ENCODE measurements at places on chromosomes 7 and 10. TPM values are rescaled to one million over a fixed set of nuclear protein-coding genes. Genes with fewer than 3 reads are reported as not detected.
A peak's percentile ranks its signal among the peaks of the same experiment; 100 is the strongest.

FAM180A gene
- total RNA-seq: not detected

LZTS2 gene
- 10.4 TPM for total RNA-seq

- no peak overlapping the region for H3K4me3 ChIP-seq
- peaks cover 1% of the 10 kb centered on the region for H3K4me1 ChIP-seq
- no peak for DNase-seq
These were observed 59.2 kb downstream of the ANLN start for GRCh38 chr7:36448781-36449379.

- no peak overlapping the region for H3K4me3 ChIP-seq
- no peaks in the 10 kb centered on the region for H3K27me3 ChIP-seq
- DNase-seq: no peak
- no peaks in the 10 kb centered on the region for H3K4me1 ChIP-seq
These were observed 146.4 kb downstream of the ZNF248 start for GRCh38 chr10:37710831-37711616.

DNA sequence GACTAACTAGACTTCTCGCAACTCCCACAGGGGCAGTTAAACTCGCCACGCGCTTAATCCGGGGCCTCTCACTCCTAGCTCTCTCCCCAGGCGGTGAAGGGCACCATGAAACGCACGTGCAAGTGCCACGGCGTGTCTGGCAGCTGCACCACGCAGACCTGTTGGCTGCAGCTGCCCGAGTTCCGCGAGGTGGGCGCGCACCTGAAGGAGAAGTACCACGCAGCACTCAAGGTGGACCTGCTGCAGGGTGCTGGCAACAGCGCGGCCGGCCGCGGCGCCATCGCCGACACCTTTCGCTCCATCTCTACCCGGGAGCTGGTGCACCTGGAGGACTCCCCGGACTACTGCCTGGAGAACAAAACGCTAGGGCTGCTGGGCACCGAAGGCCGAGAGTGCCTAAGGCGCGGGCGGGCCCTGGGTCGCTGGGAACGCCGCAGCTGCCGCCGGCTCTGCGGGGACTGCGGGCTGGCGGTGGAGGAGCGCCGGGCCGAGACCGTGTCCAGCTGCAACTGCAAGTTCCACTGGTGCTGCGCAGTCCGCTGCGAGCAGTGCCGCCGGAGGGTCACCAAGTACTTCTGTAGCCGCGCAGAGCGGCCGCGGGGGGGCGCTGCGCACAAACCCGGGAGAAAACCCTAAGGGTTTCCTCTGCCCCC lies 19.5 kb downstream of the WNT8B start:
- peaks cover 25% of the 10 kb centered on the region for H3K27me3 ChIP-seq
- DNase-seq: peak; percentile 71
- H3K27ac ChIP-seq: no peak overlapping the region
- H3K36me3 ChIP-seq: no peaks in the 10 kb centered on the region
- H3K4me3 ChIP-seq: peak overlapping the region; percentile 77
- H3K4me1 ChIP-seq: peaks cover 9% of the 10 kb centered on the region

DNA sequence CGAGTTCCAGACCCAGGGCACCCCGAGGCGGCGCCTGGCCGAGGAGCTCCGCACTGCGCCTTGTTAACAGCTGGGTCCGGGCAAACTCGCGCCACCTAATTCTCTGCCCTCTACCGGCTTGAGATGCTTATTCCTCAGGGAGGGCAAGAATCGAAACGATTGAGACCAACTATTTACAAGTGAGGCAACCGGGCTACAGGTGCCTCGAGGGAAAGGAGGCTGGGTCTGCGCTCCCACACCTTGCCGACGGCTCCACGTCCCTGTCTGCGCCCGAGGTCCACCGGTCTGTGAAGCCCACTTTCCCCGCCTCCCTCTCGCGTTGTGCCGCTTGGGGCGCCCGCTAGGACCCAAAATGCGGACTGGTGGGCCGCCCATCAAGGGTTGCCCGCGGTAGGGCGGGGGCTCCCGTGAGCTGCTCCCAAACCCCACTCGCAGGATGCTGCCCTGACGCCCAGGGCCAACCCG lies 527 bp downstream of the AKR1B1 start:
- H3K27ac ChIP-seq: peak overlapping the region; percentile 62
- peaks cover 47% of the 10 kb centered on the region for H3K4me1 ChIP-seq
- peak; percentile 70 for DNase-seq
- peak overlapping the region; percentile 85 for H3K4me3 ChIP-seq

DNA sequence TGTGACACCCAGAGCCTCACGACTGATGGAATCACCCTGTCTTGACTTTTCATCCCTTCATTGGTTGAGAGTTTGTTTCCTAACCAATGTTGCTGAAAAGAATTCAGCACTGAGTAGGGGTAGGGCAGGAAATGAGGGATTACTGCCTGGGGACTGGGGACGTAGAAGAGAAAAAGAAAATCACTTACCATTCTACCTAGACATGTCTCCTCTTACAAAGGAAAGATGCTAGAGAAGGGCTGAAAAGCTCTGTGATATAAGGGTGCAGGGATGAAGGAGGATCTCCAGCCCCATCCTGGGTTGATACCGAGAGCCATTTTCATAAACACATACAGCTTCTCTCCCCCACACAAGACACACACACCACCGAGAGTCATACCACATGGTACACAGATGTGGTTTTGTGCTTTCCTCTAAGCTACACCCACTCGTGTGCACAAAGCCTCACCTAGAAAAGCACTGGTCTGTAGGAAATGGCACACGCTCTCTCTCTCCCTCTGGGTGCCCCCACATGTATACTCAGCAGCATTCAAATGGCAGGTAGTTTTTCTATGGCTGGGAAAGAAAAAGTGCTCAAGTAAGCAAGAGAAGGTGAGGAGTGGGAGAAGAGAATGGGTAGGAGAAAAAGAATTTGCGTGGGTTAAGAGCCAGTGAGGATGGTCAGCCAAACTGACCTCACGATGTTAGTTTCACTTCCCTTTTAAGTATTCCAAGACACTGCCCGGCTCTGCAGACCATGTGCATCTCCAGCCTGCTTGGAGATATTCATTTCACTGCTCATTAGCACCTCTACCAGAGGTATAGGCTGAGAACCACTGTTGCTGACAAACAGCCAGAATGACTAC lies 85.8 kb downstream of the CALD1 start:
- H3K4me1 ChIP-seq: peaks cover 23% of the 10 kb centered on the region
- peak overlapping the region; percentile 81 for H3K27ac ChIP-seq
- H3K4me3 ChIP-seq: peak overlapping the region; percentile 50
- peak; percentile 45 for DNase-seq
- H3K36me3 ChIP-seq: peaks cover 9% of the 10 kb centered on the region

DNA sequence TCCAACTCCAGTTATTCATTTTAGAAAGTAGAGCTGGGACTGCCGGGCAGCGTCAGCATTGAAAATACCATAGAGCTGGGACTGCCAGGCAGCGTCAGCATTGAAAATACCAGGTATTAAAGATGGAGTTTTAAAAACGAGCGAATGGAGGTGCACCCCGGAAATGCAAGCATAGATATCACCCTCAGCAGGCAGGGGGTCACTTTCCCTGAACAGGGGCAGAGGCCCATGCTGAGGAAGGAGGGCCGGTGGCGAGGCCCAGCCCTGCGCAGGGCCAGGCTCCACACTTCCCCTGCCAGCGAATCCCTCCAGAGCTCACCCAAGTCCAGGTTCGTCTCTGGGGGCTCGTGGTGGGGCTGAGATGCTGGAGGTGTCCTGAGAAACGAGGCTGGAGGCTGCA lies 84.8 kb upstream of the DIP2C start:
- no peak overlapping the region for H3K27ac ChIP-seq
- H3K36me3 ChIP-seq: no peaks in the 10 kb centered on the region
- H3K4me1 ChIP-seq: no peaks in the 10 kb centered on the region
- H3K4me3 ChIP-seq: no peak overlapping the region
- no peaks in the 10 kb centered on the region for H3K27me3 ChIP-seq

- no peak overlapping the region for H3K4me3 ChIP-seq
- no peaks in the 10 kb centered on the region for H3K36me3 ChIP-seq
- DNase-seq: no peak
- H3K27me3 ChIP-seq: peaks cover 20% of the 10 kb centered on the region
- no peaks in the 10 kb centered on the region for H3K4me1 ChIP-seq
- H3K27ac ChIP-seq: no peak overlapping the region
These were observed 110.9 kb upstream of the LSM8 start for GRCh38 chr7:118072893-118073674.

DNA sequence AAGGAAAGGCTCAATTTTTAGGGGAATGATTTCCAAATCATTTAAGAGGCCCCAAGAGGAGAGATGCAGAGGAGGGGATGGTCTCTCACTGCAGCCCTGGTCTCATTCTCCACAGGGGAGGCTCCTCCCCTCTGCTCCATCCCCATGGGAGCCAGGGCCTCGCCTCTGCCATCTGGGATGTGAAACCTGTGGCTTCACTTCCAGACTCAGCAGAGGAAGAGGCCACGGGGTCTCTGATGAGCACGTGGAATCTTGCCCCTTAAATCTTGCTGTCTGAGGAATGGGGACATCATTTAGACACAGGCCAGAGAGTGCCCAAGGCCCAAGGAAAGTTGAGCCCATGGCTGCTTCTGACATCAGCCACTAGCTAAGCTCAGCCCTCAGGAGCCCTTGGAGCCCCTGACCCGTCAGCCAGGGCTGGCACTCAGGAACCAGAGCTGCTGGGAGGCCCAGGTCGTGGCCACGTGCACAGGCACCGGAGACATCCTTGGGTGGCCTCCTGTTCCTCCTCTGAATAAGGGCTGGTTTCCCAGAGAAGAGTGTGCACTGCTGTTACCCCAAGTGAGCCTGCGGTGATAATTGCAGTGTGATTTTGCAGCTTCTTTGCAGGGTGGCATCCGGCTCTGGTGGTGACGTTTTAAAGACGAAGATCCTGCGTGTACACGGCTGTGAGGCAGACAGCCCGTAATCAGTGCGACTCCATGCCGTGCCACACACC lies 50.5 kb downstream of the VIPR2 start:
- no peaks in the 10 kb centered on the region for H3K36me3 ChIP-seq
- H3K4me1 ChIP-seq: no peaks in the 10 kb centered on the region
- H3K27ac ChIP-seq: no peak overlapping the region
- no peaks in the 10 kb centered on the region for H3K27me3 ChIP-seq
- DNase-seq: no peak
- H3K4me3 ChIP-seq: no peak overlapping the region

DNA sequence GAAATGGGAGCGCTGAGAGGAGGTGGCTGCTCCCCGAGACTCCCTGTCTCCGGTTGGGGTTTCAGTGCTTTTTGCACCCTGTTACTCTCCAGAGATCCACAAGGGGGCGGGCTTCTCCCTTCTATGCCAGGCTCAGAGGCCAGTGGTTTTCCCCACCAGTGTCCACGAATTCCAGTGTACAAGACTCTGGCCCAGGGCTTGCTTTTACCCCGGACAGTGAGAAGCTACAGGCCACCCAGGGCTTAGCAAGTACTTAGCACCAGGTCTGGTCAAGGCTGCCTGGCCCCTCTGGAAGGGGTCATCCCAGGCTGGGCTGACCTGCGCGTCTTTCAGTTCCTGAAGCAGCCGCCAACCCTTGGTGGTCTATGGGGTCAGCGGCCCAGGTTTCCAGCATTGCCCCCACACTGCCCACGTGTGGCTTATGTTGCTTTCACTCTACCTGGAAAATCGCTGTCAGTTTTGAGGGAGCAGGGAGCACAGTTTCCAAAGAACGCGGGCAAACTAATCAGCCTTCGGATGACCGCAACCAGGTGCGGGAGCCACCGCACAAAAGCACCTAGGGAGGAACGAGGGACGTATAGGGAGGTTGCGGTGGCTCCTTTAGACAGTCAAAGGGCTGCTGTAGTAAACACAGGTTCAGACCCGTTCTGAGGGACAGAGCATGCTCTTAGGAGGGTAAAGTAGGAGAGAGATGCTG lies 6.8 kb downstream of the CYP26A1 start:
- no peaks in the 10 kb centered on the region for H3K36me3 ChIP-seq
- peaks cover 59% of the 10 kb centered on the region for H3K27me3 ChIP-seq
- no peak for DNase-seq
- no peak overlapping the region for H3K4me3 ChIP-seq
- peaks cover 8% of the 10 kb centered on the region for H3K4me1 ChIP-seq
- H3K27ac ChIP-seq: no peak overlapping the region

GRCh38 chr7:45711161-45711490 lies 137.0 kb downstream of the ADCY1 start:
- no peaks in the 10 kb centered on the region for H3K4me1 ChIP-seq
- no peak overlapping the region for H3K4me3 ChIP-seq
- DNase-seq: no peak

- peak overlapping the region; percentile 94 for H3K27ac ChIP-seq
- DNase-seq: peak; percentile 13
- peaks cover 23% of the 10 kb centered on the region for H3K36me3 ChIP-seq
- no peaks in the 10 kb centered on the region for H3K27me3 ChIP-seq
- peaks cover 31% of the 10 kb centered on the region for H3K4me1 ChIP-seq
- peak overlapping the region; percentile 95 for H3K4me3 ChIP-seq
These were observed 457 bp downstream of the ACADSB start for GRCh38 chr10:123009105-123009820.

DNA sequence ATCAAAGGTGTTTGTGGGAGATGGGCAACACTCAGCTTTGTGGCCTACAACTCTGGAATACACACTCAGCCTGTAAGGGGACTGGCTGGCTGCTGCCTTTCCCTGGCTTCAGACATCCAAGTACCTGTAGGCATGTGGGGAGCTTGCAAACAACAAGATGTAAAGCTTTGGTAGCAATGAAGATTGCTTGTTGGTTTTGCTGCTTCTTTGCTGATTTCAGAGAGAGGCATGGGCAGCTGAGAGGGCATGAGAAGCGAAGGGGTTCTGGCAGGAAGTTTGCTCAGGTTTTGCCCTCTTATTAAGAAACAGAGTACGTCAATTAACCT lies 434.8 kb downstream of the LRMDA start:
- H3K36me3 ChIP-seq: no peaks in the 10 kb centered on the region
- H3K4me1 ChIP-seq: no peaks in the 10 kb centered on the region
- no peak for DNase-seq
- no peak overlapping the region for H3K27ac ChIP-seq

DNA sequence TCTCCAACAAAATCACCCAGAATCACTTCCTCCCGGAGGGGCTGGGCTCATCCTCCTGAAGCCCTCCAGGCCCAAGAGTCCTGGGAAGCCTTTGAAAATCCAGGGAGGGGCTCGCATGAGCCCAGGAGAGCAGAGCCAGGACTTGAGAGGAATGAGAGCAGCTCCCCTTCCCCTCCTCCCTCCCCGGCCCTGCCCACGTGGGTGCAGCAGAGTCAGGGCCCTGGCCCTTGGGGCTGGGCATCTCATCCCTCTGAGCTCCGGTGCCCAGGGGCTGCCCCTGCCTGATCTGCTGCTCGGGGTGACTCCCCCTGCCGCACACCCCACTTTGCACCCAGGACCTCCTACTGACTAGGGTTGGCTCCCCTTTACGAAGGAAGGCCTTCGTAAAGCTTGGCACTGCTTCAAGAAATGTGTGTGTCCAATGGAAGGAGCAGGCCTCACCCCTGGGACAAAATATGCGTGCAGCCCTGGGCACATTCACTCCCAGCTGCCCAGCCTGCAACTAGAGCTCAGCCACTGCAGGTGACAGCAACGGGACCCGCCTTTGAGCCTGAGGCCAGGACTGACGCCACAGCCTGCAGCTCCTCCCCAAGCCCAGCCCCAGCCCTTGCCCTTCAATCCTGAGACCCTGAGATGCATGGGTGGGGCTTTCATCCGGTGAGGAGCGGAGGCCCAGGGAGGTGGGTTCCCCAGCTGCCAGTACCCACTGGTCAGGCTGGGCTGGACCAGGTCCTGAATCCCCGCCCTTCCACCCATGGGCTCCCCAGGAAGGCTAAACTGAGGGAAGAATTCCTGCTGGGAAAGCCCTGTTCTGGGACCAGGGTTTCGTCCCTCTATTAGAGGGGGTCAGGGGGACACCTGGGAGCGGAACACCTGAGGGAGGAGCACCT lies 21.8 kb downstream of the PWWP2B start:
- H3K27ac ChIP-seq: no peak overlapping the region
- no peak for DNase-seq
- H3K36me3 ChIP-seq: no peaks in the 10 kb centered on the region
- H3K27me3 ChIP-seq: no peaks in the 10 kb centered on the region
- H3K4me1 ChIP-seq: peaks cover 16% of the 10 kb centered on the region

Data from activated naive CD8-positive, alpha-beta T cell treated with anti-CD3 and anti-CD28 coated beads for 36 hours (primary cell).